NCI-H1694 treated with DMSO at 0.1 percent for 48 hours (cell line): ENCODE measurements at places on chromosomes 4 and X.

- no peak for DNase-seq
Measured at GRCh38 chrX:6599230-6599860, 64.4 kb upstream of the VCX3A start.

- DNase-seq: no peak
Measured at GRCh38 chr4:99329876-99330275, 8.7 kb upstream of the ADH1B start.

- no peak for DNase-seq
Measured at GRCh38 chr4:111635646-111636045, 509.6 kb upstream of the FAM241A start.

DNA sequence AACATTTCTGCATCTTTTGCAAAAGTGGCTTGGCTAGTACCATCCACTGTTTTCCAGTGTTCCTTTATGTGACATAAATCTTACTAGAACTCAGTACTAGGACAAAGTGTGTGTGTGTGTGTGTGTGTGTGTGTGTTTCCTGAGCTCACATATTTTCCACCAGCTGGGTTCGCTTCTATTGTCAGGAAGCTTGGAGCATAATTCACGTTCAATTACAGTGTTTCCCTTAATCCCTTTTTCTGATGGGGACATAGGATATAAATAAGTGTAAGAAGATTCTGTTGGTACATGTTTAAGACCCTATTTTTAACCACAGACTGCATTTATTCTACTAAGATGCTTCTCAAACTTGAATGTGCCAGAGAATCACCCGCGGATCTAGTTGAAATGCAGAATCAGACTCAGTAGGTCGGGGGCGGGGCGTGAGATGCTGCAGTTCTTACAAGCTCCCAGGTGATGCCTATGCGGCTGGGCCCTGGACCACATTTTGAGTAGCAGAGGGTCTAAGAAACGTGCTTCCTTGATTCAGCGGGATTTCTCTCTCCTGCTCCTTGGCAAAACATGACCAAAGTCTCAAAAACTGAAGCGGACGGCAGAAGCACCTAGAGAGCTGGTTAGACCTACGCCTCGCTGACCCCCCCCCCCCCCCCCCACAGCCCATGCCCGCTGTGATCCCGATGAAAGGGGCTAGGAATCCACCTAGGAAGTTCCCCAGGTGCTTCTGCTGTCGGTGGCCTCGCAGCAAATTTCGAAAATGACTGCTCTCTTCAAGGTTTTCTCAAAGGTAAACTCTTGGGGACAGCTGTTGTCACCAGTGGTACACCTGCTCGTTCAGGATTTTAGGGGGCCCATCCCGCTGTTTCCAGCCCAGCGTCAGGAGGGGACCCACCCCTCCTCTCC is 797 bp downstream of the CD99L2 start:
- DNase-seq: peak; percentile 29

GRCh38 chr4:102817613-102818268 is 9.6 kb downstream of the UBE2D3 start:
- no peak for DNase-seq

DNA sequence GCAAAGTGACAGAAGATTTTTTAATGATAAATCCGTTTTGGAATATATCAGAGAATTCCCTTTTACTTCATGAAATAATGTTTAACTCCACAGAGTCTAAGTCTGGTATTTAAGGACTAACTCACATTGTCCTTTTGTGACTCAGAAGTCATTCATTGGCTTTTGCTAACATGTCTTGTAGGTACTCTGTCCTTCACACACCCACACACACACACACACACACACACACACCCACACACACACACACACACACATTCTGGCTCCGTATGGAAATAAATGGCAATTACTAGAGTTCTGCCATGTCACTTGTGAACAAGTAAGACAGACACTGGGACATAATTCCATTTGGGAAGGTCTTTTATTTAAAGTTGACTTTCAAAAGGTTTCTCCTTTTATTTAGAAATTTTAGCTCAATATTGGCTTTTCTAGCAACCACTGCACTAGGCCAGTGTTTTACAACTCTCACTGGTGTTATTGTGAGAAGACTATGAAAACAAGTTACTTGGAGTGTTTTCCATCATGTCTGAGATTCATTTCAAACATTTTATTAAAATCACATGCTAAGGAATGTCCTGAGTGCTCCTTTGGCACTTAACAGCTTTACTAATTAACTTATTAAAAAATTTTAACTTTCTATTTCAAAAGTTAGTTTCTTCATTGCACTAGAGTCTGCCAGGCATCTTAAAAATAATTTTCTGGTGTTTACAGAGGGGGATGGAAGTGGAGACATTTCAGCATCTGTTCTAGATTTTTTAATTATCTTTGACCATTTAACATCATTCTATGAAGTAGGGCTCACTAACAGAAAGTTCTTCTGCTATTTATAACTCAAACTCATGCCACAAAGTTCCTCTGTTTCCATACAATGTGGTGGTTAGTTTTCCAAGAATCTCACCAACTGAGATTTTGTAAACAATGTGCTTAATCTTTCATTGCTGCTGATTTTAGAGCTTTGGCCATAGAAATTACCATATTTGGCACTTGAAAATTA is 240.3 kb upstream of the GPC4 start:
- DNase-seq: no peak

GRCh38 chrX:47187106-47187677 is 6.4 kb upstream of the UBA1 start:
- DNase-seq: no peak

DNA sequence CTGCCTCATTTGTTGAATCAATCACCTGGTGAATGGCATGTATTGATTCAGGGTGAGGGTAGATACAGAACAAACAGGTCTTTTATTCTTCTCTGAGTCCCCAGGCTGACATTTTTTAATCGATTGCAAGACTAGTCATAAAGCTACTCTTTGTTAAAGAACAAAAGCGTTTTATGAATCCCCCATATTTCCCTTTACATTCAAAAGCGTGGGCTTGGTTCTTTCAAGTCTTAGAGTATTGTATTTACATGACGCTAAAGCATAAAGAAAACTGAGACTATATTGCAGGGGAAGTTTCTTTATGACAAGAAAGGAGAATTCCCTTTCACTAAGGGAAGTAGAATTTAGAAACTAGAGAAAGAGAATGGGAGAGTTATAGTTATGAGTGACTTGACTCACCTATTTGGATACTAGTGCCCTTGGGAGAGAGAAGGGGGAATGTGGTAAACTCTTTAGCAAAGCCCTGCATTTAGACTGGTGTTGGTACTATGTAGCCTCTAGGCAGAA is 69.3 kb upstream of the PDE5A start:
- no peak for DNase-seq

DNA sequence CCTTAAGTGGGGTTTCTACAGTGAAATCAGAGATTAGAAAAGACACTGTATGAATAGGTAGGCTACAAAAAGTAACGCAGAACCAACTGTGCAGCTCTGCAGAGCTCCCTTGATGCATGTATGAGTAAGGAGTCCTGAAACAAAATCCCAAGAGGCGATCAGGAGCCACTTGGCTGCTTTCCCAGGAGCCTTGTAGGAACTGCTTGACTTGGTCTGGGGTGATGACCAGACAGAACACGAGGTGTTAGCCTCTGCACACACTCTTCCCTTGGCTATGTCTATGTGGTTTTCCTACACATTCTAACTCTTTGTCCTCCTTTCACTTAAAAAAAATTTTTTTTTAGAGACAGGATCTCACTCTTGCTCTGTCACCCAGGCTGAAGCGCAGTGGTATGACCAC is 22.8 kb upstream of the AP1S2 start:
- no peak for DNase-seq

- DNase-seq: no peak
Measured at GRCh38 chr4:119110121-119110520, 25.5 kb upstream of the MYOZ2 start.

GRCh38 chrX:148020329-148020728 is 39.2 kb downstream of the FMR1NB start:
- DNase-seq: no peak

GRCh38 chr4:37453281-37453998 is 208.9 kb downstream of the NWD2 start:
- DNase-seq: no peak

DNA sequence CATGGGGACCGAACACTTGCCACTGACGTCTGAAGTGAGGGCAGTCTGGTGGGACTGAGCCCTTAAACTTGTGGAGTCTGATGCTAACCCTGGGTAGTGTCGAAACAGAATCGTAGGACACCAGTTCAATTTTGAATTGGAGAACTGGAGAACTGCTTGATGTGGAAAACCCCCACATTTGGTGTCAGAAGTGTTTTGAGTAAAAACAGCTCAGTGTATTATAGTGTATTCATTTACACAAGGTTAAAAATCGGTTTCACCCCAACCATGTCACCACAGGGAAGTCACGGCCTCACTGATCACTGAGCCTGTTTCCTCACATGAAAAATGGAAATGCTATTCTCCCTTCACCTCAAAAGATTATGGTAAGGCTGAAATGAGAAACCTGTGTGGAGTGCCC is 21.9 kb downstream of the PIN4 start:
- no peak for DNase-seq

GRCh38 chr4:168569066-168569930 is 72.4 kb downstream of the PALLD start:
- no peak for DNase-seq
